ENCODE measurements at places on chromosomes 12 and 14.

DNA sequence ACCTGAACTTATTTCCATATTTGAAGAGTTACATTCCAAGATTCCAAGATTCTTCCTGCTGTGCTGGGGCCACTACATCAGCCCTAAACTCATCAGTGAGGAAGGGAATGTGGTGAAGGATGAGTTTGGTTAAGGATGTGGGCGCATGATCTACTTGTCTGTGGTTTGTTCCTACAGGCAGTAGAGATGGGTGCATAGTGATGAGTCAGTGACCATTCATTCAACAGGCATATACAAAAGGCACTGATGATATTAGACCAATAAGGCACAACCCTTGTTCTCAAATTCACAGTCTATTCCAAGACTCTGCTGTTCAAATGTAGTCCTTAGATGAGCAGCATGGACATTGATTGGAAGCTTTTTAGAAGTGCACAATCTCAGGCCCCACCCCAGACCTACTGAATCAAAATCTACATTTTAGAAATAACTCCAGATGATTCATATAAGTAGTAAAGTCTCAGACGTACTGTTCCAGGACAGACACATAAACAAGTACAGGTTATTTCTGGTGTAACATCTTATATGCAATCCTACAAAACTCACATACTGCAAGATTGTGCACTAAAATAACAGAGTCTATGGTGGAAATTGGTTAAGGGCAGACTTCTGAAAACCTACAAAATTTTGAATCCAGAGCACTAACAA lies 47.7 kb upstream of the MAP3K9 start:
- no peak for DNase-seq

GRCh38 chr14:81436296-81437138 lies 36.4 kb upstream of the STON2 start:
- no peak for DNase-seq

DNA sequence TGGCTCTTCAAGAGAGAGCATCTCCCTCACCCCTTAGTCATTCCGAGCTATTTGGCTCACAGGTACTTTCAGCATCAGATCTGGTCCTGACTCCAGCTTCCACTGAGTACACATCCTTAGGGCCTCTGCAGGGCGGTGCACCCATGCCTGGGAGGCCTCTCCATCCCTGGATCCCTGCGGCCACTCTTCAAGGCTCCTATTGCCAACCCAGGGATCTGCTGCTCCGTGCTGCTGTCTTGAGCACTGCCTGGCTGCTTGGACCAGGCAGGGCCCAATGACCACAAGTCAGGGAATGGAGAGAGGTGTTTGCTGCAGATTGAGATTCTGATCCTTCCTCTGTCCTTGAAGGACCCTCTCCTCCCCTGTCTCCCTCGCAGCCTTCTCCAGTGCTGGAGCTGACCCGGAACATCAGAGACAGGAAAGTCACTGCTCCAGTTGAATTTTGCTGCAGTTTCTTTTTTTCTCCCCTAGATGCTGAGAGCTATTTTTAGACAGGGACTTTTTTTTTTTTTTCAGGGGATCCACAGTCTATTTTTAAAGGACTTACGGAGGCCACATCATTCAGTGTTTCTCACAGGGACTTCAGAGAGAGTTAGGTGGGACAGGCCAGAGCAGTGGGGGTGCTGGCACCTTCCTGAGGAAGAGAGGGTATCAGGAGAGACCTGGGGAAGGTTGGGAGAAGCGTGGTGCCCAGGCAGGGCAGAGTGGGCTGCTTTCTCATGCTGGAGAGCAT lies 50.1 kb upstream of the KCNA1 start:
- no peak for DNase-seq

DNA sequence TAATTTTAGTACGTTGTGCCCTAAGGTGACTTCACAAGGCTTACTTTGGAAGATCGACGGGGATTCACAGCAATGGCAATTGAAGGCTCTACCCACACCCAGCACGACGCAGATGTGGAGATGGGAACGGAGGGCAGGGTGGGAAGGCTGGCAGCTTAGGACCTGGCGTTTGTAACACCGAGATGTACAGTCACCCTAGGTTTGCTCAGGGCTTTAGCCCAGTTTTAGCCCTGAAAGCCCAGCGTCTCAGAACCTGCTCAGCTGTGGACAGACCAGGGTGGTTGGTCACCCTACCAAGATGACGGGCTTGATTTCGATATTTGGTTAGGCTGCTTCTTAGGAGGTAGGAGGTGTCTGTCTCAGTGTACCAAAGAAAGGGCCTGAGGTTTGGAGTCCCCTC lies 100.5 kb upstream of the MED13L start:
- no peak for DNase-seq

- DNase-seq, result no peak
These were observed 740.9 kb downstream of the GALC start for GRCh38 chr14:87252103-87252502.
